ENCODE measurements at places on chromosomes 3 and 15. TPM values are rescaled to one million over a fixed set of nuclear protein-coding genes. Genes with fewer than 3 reads are reported as not detected.

GRCh38 chr3:121956363-121956762 is 62.2 kb downstream of the SLC15A2 start:
- no peak for DNase-seq

DNA sequence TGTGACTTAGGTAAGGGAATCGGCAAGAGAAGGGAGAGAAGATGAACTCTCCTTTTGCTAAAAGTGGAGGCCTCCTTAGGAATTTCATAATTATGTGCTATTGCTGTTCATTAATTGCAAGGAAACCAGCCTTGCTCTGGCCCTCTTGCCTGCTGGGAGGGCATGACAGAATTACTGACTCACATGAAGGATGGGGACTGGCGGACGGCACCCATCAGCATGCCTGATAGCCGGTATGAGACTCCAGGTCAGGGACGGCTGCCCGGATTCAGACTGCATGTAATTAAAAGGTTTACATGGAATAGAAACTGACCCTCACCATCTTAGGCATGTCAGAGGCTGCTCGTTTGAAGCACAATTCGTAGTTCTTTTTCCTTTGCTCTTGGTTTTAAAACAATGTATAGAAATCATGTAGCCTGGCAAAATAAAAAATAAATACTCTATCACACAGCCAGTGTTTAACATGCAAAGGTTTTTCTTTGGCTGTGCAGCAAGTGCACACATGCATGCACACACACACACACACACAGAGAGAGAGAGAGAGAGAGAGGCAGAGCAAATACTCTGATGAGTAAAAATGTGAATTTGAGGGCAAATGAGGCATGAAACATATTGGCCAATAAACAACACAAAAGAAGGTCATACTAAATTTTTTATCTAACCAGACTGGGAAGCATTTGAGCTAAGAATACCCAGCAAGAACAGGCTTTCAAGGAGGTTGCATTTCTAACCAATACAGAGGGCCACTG is 82.7 kb downstream of the FOXB1 start:
- no peak for DNase-seq

- DNase-seq = no peak
Observed at GRCh38 chr3:30871720-30872119, 22.7 kb downstream of the GADL1 start.

DNA sequence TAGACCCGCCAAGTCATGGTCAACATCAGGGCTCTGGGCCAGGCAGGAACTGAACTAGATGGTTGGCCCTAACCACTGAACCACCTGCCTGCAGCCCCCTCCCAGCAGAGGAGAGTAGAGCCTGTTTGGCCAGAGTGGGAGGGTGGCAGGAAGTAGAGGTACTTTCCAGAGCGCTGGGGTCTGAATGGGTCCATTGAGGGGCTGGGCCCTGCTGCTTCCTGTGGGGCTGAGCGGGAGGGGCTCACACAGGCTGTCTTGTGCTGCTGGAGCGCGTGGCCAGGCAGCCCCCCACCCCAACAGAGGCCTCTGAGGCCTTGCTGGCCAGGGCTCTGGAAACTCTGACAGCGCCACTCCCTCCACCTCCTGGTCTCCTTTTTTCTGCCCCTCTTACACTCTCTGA is 17.4 kb downstream of the CSPG4 start:
- DNase-seq = no peak

- no peak for DNase-seq
Observed at GRCh38 chr15:83514584-83514983, 67.4 kb downstream of the SH3GL3 start.

GRCh38 chr15:57684491-57685151 is 21.9 kb upstream of the POLR2M start:
- no peak for DNase-seq

DNA sequence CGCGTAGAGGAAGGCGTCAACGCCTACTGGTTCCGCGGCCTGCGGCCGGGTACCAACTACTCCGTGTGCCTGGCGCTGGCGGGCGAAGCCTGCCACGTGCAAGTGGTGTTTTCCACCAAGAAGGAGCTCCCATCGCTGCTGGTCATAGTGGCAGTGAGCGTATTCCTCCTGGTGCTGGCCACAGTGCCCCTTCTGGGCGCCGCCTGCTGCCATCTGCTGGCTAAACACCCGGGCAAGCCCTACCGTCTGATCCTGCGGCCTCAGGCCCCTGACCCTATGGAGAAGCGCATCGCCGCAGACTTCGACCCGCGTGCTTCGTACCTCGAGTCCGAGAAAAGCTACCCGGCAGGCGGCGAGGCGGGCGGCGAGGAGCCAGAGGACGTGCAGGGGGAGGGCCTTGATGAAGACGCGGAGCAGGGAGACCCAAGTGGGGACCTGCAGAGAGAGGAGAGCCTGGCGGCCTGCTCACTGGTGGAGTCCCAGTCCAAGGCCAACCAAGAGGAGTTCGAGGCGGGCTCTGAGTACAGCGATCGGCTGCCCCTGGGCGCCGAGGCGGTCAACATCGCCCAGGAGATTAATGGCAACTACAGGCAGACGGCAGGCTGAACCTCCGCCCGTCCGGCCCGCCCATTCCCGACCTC is 4.1 kb downstream of the ISLR2 start:
- DNase-seq = peak; percentile 87

DNA sequence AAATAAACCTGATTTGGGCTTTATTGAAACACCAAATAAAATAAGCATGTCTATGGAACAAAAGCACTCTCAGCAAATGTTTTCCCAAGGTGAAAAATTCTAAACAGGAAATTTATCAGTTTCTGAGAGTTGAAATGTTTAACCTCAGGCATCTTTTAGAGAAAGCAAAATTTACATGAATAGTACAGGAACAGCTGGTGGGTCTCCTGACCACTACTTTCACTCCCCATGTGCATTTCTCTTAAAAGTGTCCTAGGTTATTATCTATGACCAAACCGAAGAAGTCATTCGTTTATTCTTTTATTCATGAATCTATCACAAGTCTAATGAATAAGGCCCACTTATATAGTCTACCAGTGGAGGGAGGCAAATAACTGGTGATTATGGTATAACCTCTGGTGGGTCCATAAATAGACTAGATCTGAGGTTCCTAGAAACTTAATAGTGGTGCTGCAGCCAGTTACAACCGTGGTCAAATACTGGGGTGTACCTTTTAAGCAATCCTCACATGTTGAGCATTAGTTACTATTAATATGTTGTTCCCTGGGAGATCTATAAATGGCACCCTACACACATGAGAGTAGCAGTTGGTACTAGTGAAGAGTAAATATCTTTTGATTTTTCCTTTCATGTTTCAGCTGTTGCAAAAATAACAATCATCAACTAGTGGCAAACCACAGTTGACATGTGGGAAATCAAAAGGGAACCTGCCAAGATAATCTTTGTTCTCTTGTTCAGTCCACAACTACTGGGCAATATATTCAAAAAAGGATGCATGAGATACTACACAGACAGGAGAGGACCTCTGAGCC is 169.3 kb upstream of the STAC start:
- DNase-seq = no peak

DNA sequence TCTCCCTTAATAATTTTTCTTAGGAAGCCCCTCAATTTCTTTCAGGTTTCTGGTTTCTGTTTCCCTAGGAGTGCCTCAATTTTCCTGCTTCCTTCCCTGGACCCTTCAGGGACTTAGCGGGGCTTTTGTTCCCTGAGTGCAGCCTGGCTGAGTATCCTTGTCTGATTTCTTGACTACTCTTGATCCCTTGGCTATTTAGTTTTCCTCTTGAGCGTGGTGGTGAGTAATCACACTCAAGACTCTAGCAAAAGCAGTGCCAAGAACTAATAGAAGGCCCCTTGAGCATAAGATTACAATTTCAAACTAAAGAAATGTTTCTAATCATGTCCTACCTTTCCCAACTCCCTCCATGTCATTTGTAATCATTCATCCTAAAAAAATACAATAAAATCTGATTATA is 94.3 kb upstream of the C3orf80 start:
- DNase-seq = no peak

GRCh38 chr15:90762109-90762508 is 45.0 kb downstream of the BLM start:
- DNase-seq = peak; percentile 85

- DNase-seq = no peak
Observed at GRCh38 chr3:111541911-111542483, at the start of gene CD96. Gene CD96, plus strand, starts transcription at chr3:111542197. Its CDS starts 52 bp downstream, at chr3:111542249.

- no peak for DNase-seq
Observed at GRCh38 chr15:44710236-44711095, 657 bp downstream of the PATL2 start.

DNA sequence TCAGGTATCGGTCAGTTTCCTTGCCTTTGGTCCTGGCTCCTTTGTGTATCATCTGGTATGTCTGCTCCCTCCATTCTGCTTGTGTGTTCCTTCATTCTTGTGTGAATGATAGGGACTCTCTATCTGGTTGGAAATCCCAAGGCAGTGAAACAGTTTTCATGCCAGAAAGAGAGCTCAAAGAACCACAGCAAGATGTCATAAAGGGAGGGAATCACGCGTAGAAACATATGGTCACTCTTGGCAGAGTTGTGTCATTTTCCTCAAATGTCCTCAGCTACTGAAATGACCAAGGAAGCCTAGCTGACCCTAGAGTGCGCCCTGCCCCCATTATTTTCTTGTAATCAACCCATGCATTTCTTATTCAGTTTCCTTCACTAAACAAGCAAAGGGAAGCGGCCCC is 48.0 kb downstream of the RASGRP1 start:
- no peak for DNase-seq

GRCh38 chr3:84275532-84275931 is 683.3 kb upstream of the CADM2 start:
- DNase-seq = no peak

GRCh38 chr15:97817276-97817890 is 143.1 kb upstream of the ARRDC4 start:
- no peak for DNase-seq

- DNase-seq = no peak
Observed at GRCh38 chr15:50259276-50259675, 6.2 kb downstream of the HDC start.

GRCh38 chr15:31241888-31242522 is 84.6 kb upstream of the KLF13 start:
- no peak for DNase-seq

- peak; percentile 91 for DNase-seq
Observed at GRCh38 chr15:90174140-90174875, 26.8 kb upstream of the SEMA4B start.

GRCh38 chr15:48266024-48266689 is 60.1 kb downstream of the SLC12A1 start:
- no peak for DNase-seq

- DNase-seq = no peak
Observed at GRCh38 chr3:144295613-144296012, 324.0 kb downstream of the DIPK2A start.

GRCh38 chr3:145248928-145249327 is 912.1 kb downstream of the PLOD2 start:
- no peak for DNase-seq

- no peak for DNase-seq
Observed at GRCh38 chr15:46897266-46897665, 820.0 kb upstream of the SEMA6D start.

GRCh38 chr15:66294157-66294931 is 976 bp downstream of the DIS3L start:
- no peak for DNase-seq

DNA sequence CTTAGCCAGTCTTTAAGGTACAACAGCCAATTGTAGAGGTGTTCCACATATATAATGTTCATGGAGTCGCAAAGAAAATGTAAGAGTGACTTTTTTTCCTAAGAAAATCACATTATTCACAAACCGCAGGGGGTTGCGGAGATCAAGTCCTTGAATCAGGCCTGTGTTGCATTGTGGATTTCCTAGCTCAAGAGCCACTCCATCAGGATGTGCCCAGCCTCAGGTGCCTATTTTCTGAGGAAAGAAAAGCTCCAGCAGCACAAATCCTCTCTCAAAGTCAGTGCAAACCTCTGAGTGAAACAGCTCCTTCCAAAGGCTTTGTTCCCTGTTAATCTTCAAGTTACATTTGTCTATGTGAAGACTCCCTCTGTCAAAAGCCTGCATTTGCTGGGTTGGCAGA is 349.4 kb downstream of the CLSTN2 start:
- no peak for DNase-seq

DNA sequence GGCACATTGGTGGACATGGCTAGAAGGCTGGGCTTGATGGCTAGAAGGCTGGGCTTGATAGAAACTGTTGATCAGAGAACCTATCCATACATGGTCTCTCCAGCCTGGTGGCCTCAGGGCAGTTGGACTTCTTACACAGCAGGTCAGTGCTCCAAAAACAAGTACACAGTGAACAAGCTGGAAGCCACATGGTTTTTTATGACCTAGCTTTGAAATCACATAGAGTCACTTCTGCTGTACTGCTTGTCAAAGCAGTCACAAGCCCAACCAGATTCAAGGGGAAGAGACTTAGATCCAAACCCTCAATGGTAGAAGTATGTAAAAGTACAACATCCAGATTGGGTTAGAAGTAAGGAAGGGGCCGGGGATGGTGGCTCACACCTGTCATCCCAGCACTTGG is 89.4 kb upstream of the HES1 start:
- no peak for DNase-seq

- no peak for DNase-seq
Observed at GRCh38 chr15:34365091-34365825, 1.7 kb downstream of the LPCAT4 start.

- DNase-seq = no peak
Observed at GRCh38 chr3:189167027-189167766, 4.6 kb upstream of the TPRG1 start.

GRCh38 chr3:197165890-197166289 is 132.5 kb downstream of the DLG1 start:
- DNase-seq = no peak

DNA sequence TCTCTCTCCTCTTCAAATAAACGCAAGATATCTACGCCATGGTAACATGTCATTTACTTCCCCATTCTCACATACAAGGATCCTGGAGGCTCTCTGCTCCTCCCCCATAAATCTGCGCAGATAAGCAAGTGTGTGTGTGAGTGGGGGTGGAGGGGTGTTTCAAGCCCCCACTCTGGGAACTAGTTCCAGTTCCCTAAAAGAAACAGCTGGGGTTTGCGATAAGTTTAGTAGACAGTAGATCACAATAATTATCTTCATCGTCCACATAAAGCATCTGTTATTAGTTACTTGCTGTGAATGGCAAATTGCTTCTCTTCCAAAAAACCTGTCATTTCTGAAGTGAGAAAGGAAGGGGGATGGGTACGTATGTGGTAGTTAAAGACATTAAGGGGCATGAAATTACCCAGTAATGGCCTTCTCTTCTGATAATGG is 79.8 kb downstream of the RBPMS2 start:
- DNase-seq = no peak

- DNase-seq = no peak
Observed at GRCh38 chr3:14730703-14731382, 55.9 kb downstream of the C3orf20 start.

GRCh38 chr15:68730471-68730919 is 90.2 kb downstream of the ANP32A start:
- DNase-seq = no peak

The HCN4 gene
- not detected for total RNA-seq

The CACNA2D3 gene
- 4.0 TPM for total RNA-seq

The ZDHHC23 gene
- total RNA-seq = 0.93 TPM

The PAQR5 gene
- total RNA-seq = 1.2 TPM

The ADAMTS7 gene
- total RNA-seq = 8.9 TPM

The GATM gene
- 27.2 TPM for total RNA-seq

The SLC49A4 gene
- total RNA-seq = 7.5 TPM

The MST1R gene
- total RNA-seq = 1.2 TPM

The HTR3E gene
- not detected for total RNA-seq

The ZDHHC19 gene
- 2.1 TPM for total RNA-seq

The TSC22D2 gene
- total RNA-seq = 68.1 TPM

The CCDC54 gene
- total RNA-seq = not detected

The VEPH1 gene
- total RNA-seq = 1.7 TPM

The CKMT1B gene
- total RNA-seq = not detected

The GNAT1 gene
- not detected for total RNA-seq

The CHSY1 gene
- total RNA-seq = 48.6 TPM

The RTP3 gene
- total RNA-seq = not detected

The LMLN gene
- total RNA-seq = 6.5 TPM

The LYZL4 gene
- total RNA-seq = not detected
